Natural killer cell treated with Interleukin-12 subunit alpha and Interleukin-12 subunit beta and Interleukin-15 and Interleukin-18, amount 100 ng/mL, for 72 hours (primary cell): ENCODE measurements at places on chromosomes 12 and 14.
A peak's percentile ranks its signal among the peaks of the same experiment; 100 is the strongest.

GRCh38 chr12:2930865-2931264 lies 28.3 kb upstream of the TEAD4 start:
- DNase-seq = no peak
- no peaks in the 10 kb centered on the region for H3K4me1 ChIP-seq

GRCh38 chr12:56658921-56659320 lies 13.1 kb upstream of the ATP5F1B start:
- H3K4me1 ChIP-seq = no peaks in the 10 kb centered on the region
- peaks cover 14% of the 10 kb centered on the region for H3K36me3 ChIP-seq
- no peak for DNase-seq
- H3K4me3 ChIP-seq = no peak overlapping the region
- H3K27me3 ChIP-seq = no peaks in the 10 kb centered on the region

- H3K27me3 ChIP-seq = no peaks in the 10 kb centered on the region
- H3K4me1 ChIP-seq = peaks cover 19% of the 10 kb centered on the region
- no peak for DNase-seq
- H3K27ac ChIP-seq = no peak overlapping the region
Observed at GRCh38 chr12:108649126-108649525, 15.4 kb upstream of the SELPLG start.

DNA sequence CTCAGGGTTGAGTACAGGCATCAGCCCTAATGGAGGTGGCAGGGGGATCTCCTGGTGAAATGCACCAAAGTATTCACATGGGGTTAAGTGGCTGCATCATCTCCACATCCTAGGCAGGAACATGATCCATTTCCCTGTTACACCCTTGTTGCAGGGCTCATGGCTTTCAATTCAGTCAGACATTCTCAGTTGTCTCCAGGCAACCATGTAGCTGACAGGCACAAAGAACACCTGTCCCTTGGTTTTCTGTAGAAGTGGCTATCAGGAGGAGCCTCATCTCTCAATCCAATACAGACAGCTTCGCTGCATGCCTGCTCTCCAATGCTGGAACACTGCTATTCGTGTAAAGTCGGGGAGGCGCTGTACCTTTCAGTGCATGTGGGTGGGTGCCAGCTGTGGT lies 299.0 kb upstream of the FOXG1 start:
- H3K4me3 ChIP-seq = no peak overlapping the region
- no peaks in the 10 kb centered on the region for H3K4me1 ChIP-seq
- peaks cover 4% of the 10 kb centered on the region for H3K36me3 ChIP-seq
- no peak overlapping the region for H3K27ac ChIP-seq
- H3K27me3 ChIP-seq = no peaks in the 10 kb centered on the region

DNA sequence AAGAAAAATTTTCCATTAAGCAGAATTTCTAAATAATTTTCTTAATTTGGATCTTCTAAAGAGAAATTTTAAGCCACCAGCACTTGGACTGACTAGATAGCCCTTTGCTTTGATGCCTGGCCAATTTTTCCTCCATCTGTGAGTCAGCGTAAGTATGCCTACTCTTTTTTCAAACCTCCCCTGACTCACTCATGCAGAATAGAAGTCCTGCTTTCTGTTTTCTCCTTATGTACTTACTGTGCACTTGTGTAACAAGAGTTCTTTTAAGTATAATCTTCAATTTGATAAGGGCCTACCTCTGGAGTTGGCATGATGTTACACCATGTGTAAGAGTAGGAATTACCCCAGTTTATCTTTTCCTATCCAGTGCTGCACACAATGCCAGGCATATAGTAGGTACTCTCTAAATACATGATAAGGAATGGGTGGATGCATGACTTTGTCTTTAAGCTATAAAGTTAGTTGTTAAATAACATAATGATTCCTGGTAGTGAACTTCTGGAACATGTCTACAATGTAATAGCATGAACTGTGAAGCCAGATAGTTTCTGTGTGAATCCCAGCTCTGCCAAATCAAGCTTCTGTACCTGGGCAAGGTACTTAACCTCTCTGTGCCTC lies 329.6 kb downstream of the TMTC2 start:
- peak overlapping the region; percentile 13 for H3K4me3 ChIP-seq
- no peaks in the 10 kb centered on the region for H3K36me3 ChIP-seq
- H3K27me3 ChIP-seq = no peaks in the 10 kb centered on the region
- H3K4me1 ChIP-seq = peaks cover 4% of the 10 kb centered on the region
- DNase-seq = no peak

- H3K4me1 ChIP-seq = no peaks in the 10 kb centered on the region
- DNase-seq = no peak
- no peaks in the 10 kb centered on the region for H3K36me3 ChIP-seq
- peaks cover 29% of the 10 kb centered on the region for H3K27me3 ChIP-seq
- no peak overlapping the region for H3K27ac ChIP-seq
Observed at GRCh38 chr14:69487771-69488170, 3.2 kb downstream of the PLEKHD1 start.

- DNase-seq = no peak
- H3K4me3 ChIP-seq = no peak overlapping the region
- H3K27ac ChIP-seq = no peak overlapping the region
- H3K36me3 ChIP-seq = no peaks in the 10 kb centered on the region
Observed at GRCh38 chr14:97107760-97108159, 310.6 kb downstream of the VRK1 start.

DNA sequence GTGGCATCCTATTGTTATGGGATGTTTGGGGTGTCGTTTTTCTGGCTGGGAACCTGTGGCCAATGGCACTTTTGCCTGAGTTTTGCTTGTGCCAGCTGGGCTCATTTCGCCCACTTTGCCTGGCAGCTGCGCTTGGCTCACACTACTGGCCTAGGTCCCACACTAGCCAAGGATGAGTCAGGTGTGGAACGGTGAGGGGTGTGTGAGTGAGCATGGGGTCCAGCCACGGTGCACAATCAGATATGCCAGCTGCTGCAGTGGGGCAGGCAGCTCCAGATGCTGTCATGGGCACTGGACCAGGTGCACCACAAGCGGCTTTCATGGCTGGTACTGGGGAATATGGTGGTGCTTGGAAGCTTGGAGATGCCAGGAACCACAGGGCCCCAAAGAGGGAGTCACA lies 21.5 kb downstream of the TRHDE start:
- no peak overlapping the region for H3K27ac ChIP-seq
- no peak for DNase-seq
- no peaks in the 10 kb centered on the region for H3K4me1 ChIP-seq
- H3K4me3 ChIP-seq = no peak overlapping the region
- H3K36me3 ChIP-seq = no peaks in the 10 kb centered on the region
- H3K27me3 ChIP-seq = no peaks in the 10 kb centered on the region

DNA sequence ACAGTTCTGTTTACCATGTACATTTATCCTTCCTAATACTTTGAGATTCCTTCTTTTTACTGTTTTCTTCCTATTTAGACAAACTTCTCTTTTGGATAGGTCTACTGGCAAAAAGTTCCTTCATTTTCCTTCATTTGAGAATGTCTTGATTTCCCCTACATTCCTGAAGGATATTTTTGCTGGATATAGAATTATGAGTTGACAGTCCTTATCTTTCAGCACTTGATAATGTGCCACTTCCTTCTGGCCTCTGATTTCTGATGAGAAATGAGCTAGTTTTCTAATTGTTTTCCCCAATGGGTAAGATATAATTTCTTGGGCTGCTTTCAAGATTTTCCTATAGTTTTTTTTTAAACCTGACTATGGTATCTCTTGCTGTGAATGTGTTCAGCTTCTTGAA lies 75.6 kb downstream of the CEP83 start:
- H3K27ac ChIP-seq = no peak overlapping the region
- peaks cover 4% of the 10 kb centered on the region for H3K4me1 ChIP-seq
- no peak for DNase-seq
- no peak overlapping the region for H3K4me3 ChIP-seq
- H3K36me3 ChIP-seq = peaks cover 37% of the 10 kb centered on the region
- H3K27me3 ChIP-seq = no peaks in the 10 kb centered on the region

DNA sequence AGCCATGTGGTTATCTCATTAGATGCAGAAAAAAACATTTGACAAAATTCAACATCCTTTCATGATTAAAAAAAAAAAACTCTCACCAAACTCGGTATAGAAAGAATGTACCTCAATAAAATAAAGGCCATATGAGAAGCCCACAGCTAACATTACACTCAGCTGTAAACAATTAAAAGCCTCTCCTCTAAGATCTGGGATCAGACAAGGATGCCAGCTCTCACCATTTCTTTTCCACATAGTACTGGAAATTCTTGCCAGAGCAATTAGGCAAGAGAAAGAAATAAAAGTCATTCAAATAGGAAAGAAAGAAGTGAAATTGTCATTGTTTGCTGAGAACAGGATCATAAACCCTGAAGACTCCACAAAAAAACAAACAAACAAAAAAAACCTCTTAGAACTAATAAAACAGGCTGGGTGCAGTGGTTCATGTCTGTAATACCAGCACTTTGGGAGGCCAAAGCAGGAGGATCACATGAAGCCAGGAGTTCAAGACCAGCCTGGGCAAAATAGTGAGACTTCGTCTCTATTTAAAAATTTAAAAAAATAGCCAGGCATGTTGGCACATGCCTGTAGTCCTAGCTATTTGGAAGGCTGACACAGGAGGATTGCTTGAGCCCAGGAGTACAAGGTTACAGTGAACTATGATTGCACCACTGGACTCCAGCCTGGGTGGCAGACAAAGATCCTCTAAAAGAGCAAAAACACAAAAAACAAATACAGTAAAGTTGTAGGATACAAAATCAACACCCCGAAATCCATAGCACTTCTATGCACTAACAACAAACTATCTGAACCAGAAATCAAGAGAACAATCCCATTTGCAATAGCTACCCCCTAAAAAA lies 114.4 kb downstream of the FOXA1 start:
- H3K36me3 ChIP-seq = peaks cover 13% of the 10 kb centered on the region
- no peak overlapping the region for H3K27ac ChIP-seq
- no peak for DNase-seq
- no peaks in the 10 kb centered on the region for H3K4me1 ChIP-seq

GRCh38 chr14:94867946-94868771 lies 98.2 kb upstream of the GSC start:
- no peaks in the 10 kb centered on the region for H3K4me1 ChIP-seq
- peaks cover 26% of the 10 kb centered on the region for H3K27me3 ChIP-seq
- H3K36me3 ChIP-seq = no peaks in the 10 kb centered on the region
- no peak overlapping the region for H3K27ac ChIP-seq
- H3K4me3 ChIP-seq = no peak overlapping the region
- no peak for DNase-seq

DNA sequence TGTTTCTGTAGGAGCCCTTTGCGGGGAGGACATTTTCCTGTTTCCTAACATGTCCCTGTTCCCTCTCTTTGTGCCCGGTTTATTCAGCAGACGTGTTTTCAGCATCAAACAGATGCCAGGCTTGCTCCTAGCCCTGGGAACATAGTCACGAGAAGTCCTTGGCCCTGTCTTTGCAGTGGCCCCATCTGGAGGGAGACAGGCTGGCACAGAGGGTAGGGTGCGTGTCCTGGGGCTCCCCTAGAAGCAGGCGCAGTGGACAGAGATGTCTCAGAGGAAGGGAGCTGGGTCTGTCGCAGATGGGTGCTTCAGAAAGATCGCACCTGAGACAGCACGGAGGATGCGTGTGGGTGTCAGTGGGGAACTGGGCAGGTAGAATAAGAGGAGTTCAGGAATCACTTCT lies 75.0 kb upstream of the DYNC1H1 start:
- H3K36me3 ChIP-seq = no peaks in the 10 kb centered on the region
- H3K4me1 ChIP-seq = no peaks in the 10 kb centered on the region
- no peaks in the 10 kb centered on the region for H3K27me3 ChIP-seq
- H3K4me3 ChIP-seq = no peak overlapping the region
- H3K27ac ChIP-seq = no peak overlapping the region
- DNase-seq = no peak

DNA sequence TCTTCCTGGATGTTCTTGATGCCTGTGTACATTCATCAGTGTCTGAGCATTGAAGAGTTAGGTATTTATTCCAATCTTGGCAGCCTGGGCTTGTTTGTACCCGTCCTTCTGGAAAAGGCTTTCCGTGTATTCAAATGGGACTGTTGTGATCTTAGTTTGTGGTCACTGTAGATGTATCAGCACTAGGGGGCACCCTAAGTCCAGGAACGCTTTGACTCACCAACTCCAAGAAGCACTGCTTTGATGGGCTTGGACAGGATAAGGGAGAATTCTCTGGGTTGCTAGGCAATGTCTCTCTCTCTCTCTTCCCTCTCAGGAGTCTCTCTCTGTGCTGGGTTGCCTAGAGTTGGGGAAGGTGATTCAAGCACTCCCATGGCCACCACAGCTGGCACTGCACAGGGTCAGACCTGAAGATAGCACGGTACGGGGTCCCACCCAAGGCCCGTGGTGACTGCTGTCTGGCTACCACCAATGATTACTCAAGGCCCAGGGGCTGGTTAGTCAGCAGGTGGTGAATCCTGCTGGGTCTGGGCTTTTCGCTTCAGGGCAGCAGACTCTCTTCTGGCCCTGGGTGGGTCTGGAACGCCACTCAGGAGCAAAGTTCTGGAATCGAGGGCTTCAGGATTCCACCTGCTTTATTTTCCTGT lies 211.1 kb upstream of the RGS6 start:
- peaks cover 12% of the 10 kb centered on the region for H3K36me3 ChIP-seq
- no peaks in the 10 kb centered on the region for H3K27me3 ChIP-seq
- peaks cover 4% of the 10 kb centered on the region for H3K4me1 ChIP-seq
- H3K4me3 ChIP-seq = no peak overlapping the region
- DNase-seq = no peak

DNA sequence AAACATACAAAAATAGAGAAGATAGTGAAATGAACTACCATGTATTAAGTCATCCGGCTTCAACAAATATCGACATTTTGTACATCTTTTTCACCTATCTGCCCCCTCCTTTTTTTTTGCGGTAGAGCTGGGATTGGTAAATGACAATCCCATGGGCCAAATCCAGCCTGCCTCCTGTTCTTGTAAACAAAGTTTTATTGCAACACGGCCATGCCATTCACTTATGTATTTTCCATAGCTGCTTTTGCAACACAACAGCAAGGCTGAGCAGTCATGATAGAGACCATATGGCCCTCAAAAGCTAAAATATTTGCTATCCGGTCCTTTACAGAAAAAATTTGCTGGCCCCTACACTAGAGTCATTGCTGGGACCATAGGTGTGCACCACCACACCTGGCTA lies 58.1 kb upstream of the PLEKHG3 start:
- no peak for DNase-seq
- H3K4me3 ChIP-seq = no peak overlapping the region
- H3K27me3 ChIP-seq = peaks cover 15% of the 10 kb centered on the region
- no peaks in the 10 kb centered on the region for H3K36me3 ChIP-seq

GRCh38 chr12:54195737-54196347 lies 7.1 kb upstream of the SMUG1 start:
- H3K36me3 ChIP-seq = no peaks in the 10 kb centered on the region
- peak overlapping the region; percentile 33 for H3K4me3 ChIP-seq
- H3K27me3 ChIP-seq = peaks cover 61% of the 10 kb centered on the region

DNA sequence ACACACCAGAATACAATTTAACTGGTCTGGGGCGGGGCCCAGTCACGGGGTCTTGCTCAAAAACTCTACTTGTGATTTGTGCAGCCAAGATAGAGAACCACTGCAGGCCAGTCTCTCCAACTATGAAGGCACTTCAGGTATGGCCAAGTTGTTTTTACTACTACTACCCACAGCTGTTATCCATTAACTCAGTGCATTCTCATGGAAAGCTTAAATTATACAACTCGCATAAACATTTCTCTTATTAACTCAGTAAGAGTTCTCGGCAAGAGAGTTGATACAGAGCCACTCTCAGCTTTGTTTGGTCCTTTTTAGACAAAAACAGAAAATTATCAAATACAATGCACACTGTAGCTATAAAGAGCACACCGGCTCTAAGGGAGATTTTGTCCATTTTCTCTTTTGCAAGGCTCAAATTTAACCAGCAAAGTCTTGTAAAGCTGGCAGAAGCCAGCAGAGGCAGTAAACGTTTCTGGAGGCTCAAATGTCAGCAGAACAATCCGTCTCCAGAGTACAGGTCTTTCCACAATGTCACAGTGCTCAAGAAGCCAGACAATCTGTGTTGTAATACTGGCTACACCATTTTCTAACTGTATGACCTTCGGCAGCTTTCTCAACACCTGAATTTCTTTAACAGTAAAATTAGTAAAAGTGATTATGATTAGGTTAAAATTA lies 85.9 kb downstream of the PTGER2 start:
- H3K27me3 ChIP-seq = no peaks in the 10 kb centered on the region
- no peak for DNase-seq
- H3K4me3 ChIP-seq = peak overlapping the region; percentile 58
- peaks cover 53% of the 10 kb centered on the region for H3K4me1 ChIP-seq
- peaks cover 24% of the 10 kb centered on the region for H3K36me3 ChIP-seq
